Activated CD4-positive, alpha-beta T cell treated with anti-CD3 and anti-CD28 coated beads for 24 hours (primary cell): ENCODE measurements at places on chromosomes 1 and 21.
A peak's percentile ranks its signal among the peaks of the same experiment; 100 is the strongest.

GRCh38 chr1:76068953-76069561 is 5.5 kb upstream of the ST6GALNAC3 start:
- DNase-seq = no peak

DNA sequence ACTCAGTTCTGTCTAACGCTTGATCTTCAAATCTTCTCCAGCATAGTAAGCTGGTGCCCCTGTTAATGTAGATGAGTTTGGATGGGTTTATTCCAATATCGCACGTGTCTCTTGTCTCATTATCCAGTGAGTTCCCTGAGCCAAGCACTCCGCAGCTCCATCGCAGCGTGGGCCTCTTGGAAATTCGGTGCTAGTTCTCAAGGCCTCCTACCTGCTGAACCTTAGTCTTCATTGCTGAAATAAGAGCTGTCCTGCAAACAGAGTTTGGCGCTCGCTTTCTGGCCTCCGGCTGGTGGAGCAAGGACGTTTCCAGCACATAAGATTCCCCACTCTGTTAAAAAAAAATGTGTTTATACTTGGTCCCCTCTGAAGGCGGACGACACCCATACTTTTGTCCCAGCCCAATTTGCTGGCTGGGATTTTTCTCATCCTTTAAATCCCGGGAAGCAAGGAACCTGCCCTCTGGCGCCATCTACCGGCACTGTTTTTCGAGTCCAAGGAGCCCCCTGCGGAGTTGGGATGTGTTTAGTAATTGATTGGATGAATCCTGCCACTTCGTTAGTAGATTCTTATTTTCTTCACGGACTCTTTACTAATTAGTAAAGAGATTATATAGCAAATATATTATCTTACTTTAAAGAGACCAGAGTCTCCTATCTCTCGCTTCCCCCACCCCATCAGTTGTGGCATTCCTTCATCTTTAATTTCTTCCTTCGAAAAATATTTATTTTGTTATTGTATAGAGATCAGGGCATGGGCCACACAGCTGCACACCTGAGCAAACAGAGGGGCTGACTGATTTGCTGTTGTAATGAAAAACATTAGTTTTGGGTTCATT is 14.7 kb downstream of the JUN start:
- DNase-seq = peak; percentile 38

- no peak for DNase-seq
These were observed 208.1 kb downstream of the USH2A start for GRCh38 chr1:216215169-216215568.

DNA sequence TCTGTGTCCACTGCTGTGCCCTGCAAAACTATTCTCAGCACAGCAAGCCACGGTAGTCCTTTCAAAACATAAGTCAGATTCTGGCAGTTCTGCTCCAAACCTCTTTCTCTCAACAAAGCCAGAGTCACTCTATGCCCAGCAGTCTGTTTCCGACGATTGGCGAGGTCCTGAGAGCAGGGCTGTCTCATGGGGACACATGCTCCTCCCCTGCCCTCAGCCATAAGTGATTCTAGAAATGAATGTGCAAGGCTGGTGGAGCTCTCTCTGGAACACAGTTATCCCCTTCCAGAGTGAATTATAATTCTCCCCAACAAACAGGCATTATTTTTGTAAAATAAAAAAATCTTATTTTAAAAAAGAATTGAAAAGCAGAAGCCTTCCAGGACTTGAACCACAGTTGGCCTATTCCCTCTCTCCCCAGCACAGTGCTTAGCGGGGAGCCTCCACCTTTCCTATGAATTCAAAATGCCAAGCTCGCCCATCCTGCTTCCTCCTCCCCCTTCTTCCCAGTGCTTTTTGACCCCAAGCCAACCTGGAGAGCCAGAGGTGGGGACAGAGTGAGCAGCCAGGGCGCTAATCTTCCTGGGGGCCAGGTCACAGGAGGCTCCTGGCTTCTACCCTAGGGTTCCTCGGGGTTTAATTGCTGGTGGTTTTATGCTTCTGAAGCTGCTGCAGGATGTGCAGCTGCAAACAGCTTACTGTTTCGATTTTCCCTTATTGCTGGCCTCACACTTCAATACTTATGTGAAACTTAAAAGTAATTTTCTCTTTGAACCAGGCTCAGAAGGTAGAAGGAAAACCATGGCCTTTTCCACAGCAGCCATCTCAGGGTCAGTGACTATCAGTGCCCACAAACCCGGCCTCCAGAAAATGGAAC is 41.1 kb downstream of the KCNJ6 start:
- no peak for DNase-seq

GRCh38 chr1:186843226-186843625 is 14.5 kb downstream of the PLA2G4A start:
- no peak for DNase-seq

DNA sequence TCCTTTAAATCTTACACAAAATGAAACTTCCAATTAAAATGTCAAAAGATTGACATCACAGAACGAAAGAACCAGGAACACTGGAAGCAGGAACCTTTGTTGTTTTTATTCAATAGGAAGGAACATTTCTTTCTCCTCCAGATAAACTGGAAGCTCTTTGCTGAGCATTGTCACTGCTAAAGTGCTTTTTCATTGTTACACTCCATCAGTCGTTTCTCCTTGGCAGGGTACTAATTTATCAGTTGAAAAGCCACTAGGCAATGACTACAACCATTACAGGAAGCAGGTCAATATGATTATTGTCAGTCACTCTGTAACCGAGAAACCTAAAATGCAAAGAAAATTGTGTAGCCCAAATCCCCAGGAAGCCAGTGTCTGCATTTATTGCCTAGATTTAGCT is 163.2 kb upstream of the MAP1LC3C start:
- no peak for DNase-seq
